ENCODE measurements at places on chromosomes 2 and 18.

GRCh38 chr18:3692113-3692621 lies 242.2 kb downstream of the TGIF1 start:
- no peak for DNase-seq

- no peak for DNase-seq
These were observed 117.1 kb upstream of the MGAT5 start for GRCh38 chr2:134136731-134137130.

GRCh38 chr18:55500316-55501086 lies 87.5 kb downstream of the TCF4 start:
- DNase-seq: no peak

DNA sequence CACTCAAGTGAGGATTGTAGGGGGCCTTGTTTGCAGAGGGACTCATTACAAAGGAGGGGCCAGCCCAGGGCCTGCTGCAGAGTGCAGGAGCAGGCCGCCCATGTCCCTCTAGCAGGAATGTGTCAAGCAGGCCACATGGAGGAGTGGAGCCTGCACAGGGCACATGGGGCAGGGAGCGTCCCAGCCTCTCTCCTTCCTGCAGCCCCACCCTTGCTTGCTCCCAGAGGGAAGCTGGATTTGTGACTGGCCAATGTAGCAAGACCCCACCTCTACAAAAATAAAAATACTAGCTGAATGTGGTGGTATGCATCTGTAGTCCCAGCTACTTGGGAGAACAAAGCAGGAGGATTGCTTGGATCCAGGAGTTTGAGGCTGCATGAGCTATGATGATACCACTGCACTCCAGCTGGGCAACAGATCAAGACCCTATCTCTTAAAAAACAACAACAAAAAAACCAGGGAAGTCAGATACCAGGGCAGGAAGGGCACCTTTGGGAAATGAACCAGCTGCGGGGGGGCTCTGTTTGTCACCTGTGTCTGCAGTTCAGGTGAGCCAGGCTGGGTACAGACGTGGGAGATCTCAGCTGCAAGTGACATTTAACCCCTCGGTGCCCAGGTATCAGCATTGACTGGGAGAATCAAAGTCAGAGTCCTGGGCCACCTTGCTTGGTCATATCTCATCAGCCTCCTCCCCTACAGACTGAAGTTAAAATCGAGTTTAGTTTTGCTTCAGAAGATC lies 27.7 kb downstream of the IMPA2 start:
- no peak for DNase-seq

DNA sequence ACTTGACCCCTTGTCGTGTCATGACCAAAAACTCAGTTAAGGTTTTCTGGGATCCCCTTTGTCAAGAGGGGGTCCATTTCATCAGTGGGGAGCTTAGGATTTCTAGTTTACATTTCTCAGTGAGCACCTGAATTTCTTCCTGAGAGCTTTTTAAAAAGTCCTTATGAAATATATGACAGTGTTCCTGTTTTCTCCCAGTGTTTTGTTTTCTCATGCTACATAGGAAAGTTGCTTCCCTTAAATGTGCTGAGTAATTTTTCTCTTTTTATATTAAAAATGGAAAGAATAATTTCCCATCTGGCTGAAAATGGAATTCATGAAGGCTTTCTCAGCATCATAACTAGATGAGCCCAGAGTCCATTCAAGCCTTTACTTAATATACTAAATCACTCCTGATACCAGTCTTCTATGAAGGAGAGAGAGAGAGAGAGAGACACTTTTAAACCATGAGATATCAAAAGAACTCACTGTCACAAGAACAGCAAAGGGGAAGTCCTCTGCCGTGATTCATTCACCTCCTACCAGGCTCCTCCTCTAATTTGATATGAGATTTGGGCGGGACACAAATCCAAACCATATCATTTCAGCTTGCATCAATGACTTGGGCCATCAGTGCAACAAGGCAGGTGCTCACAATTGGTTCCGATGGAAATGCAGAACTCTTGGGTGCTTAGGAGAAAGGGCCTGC lies 61.1 kb downstream of the XRCC5 start:
- DNase-seq: no peak
